ENCODE measurements at places on chromosomes 2 and 18.

- no peak for DNase-seq
Observed at GRCh38 chr2:100980046-100980445, 22.0 kb upstream of the RPL31 start.

GRCh38 chr2:167264380-167264779 lies 376.1 kb downstream of the XIRP2 start:
- DNase-seq = no peak

DNA sequence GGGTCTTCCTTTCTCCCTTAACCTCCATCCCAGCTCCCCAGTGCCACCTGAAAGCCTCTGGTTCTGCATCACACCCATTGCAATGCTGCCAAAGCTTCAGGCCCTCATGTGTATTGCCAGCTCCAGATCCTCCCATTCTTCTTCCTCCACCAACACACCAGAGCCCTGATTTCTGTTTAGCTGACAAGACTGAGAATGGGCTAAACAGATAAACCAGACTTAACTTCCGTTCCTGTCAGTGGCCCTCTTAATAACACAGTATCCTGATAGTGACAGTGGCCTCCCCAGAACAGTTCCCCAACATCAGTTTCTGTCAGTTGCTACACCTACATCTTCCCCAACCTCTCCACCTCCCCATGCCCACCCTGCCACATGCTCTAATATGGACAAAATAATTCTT lies 31.3 kb upstream of the C1D start:
- no peak for DNase-seq

DNA sequence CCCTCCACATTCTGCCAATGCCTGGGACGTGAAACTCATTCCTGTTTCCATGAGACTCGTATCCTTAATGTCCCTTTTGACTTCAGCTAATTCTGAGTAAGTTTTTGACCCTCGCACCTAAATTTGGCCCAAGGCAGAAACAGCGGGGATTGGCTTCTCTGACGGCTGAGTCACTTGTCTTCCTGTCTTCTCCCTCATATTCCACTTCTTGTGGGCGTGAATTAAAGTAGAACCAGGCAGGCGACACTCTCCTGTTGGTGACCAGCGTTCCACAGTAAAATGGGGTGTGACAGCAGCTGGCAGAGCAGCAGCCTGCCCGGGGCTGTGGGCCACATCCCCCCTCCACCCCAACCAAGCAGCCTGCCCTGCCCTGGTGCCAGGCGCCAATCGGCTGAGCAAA lies 15.5 kb downstream of the TTC32 start:
- DNase-seq = no peak

GRCh38 chr2:206378835-206379234 lies 64.5 kb upstream of the ADAM23 start:
- no peak for DNase-seq

- DNase-seq = no peak
Observed at GRCh38 chr2:132280912-132281311, 119.2 kb upstream of the ANKRD30BL start.

DNA sequence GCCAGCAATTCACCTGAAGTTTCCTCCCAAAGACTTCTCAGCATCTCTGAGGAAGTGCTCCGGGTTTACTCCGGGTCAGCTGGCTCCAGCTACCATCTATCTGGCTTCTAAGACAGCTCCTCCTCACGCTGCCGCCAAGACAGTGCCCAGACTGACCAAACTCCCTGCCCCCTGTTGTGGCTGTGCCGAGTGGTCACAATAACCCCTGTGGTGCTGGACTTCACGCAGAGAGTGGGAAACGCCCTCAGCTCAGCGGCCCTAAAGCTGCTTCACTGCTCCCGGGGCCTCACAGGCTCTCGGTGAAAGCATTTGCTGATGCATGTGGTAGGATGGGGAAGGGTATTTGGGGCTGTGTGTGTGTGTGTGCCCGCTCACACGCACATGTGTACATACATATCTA lies 154.8 kb upstream of the ZNF236 start:
- no peak for DNase-seq

- no peak for DNase-seq
Observed at GRCh38 chr2:72883356-72883962, 3.7 kb upstream of the SPR start.

GRCh38 chr2:168626096-168626495 lies 170.0 kb downstream of the CERS6 start:
- no peak for DNase-seq
